Cortex of kidney (tissue), 1 donor: ENCODE measurements at places on chromosomes 6 and 20.

DNA sequence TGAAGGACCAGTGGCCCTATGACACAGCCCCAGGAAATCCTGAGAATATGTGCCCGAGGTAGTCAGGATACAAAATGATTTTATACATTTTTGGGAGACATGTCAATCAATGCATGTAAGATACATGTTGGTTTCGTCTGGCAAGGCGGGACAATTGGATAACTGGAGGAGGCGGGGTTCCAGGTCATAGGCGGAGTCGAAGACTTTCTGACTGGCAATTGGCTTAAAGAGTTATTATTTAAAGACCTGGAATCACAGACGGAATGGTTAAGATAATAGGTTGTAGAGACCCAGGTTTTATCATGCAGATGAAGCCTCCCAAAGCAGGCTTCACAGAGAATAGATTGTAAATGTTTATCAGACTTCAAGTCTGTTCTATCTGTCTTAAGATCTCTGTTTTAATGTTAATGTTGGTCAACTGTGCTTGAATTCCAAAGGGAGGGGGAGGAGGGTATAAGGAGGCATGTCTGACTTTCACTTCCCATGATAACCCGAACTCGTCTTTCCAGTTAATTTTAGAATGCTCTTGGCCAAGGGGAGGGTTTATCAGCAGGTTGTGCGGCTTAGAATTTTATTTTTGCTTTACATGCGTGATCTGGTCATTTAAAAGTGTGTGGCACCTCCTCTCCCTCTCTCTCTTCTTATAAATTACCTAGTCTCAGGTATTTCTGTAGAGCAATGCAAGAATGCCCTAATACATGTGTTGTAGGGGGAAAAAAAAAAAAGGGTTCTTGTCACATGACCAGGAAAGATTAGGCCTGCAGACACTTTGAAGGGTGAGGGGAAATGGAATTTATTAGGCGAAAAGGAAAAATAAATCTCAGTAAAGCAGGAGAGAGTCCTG is 230.7 kb downstream of the NFATC2 start:
- DNase-seq, result no peak

- DNase-seq, result no peak
Measured at GRCh38 chr6:25196464-25196863, 82.7 kb upstream of the CARMIL1 start.

DNA sequence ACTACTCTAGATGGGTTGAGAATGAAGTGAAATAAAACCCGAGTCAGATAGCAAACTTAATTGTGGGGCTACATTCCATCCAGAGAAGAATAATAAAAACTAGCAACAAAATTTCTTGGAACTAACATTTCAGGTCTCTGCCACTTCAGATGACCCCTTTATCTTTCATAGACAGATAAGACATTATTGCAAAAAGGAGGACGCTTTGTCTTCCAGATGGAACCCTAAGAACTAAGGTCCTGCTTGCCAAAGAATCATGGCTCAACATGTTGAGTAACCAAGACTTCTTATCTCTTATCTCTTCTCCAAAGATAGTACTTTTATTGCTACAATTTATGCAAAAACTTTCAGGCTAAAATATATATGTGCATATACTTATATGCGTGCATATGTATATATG is 221.1 kb upstream of the PREP start:
- DNase-seq, result no peak

DNA sequence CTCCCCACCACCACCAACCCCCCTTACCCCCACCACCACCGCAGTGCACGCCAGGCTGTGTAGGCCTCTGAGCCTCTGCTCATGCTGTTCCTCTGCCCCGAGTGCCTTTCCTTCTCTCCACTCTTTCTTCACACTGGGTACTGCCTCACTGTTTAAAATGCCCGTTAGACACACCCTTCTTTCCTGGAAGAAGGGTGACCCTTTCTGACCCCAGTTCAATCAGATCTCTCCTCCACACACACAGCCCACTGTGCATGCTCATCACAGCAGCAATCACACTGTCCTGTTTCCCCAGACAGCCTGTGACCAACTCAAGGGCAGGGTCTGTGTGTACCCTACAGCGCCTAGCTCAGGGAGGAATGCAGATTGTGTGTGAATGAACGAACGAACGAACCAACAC is 10.0 kb downstream of the TMEM74B start:
- DNase-seq, result no peak

DNA sequence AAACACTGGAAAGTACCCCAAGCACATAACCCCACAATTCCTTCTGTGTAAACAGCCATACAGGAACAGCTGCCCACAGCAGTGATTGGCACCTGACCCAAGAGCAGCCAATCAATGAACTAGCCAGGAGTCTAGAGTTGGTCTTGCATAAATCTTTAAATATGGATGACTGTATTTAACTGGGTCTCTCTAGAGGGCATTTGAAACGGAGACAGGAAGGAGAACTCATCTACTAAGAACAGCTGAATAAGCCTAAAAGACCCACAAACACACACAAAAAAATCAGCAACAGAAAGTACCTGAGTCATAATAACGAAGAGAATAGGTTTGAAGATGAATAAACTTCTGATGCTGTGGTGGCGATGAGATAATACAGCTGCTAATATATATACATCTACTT is 49.0 kb upstream of the ASF1A start:
- no peak for DNase-seq

- no peak for DNase-seq
Measured at GRCh38 chr6:67888546-67888885, 746.6 kb upstream of the ADGRB3 start.

- DNase-seq, result no peak
Measured at GRCh38 chr6:159826968-159827647, 27.0 kb downstream of the PNLDC1 start.

- no peak for DNase-seq
Measured at GRCh38 chr6:62013719-62014118, 272.3 kb downstream of the KHDRBS2 start.

DNA sequence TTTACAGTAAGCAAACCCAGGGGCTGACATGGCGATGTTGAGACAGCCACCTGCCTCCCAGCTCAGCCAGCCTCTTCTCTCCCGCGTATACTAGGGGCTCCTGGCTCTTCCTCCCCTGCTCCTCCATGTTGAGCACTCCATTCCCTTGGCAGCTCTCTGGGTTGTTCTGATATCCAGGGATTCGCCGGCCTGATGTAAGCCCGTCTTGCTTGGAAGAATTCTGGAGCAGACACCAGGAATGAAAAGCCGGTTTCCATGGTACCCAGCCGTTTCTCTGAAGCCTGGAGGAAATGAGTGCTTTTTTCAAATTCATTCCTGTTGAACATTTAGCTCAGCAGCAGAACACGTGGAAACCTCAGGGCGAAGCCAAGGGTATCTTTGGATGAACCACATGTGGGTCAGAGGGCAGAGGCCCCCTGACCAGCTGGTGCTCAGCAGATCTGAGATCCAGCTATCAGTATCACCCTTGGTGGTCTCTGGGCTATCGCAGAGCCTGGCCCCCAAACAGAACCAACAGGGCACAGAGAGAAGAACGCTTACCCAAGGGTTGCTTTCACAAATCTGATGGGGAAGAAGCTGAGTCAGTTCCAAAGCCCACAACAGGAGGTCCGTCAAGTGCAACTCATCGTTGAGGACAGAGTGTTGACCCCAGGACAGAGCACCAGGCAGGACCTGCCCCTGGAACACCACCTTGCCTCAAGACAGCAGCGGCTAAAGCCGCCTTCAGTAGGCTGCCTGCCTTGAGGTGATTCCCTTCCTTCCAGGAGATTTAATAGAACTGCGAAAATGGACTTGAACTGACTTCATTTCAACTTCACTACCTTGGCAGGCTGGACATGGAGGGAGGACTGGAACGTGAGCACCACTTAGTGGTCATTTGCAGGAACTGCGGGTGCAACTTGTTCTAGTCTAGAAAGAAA is 96.1 kb upstream of the RIN2 start:
- DNase-seq, result no peak

DNA sequence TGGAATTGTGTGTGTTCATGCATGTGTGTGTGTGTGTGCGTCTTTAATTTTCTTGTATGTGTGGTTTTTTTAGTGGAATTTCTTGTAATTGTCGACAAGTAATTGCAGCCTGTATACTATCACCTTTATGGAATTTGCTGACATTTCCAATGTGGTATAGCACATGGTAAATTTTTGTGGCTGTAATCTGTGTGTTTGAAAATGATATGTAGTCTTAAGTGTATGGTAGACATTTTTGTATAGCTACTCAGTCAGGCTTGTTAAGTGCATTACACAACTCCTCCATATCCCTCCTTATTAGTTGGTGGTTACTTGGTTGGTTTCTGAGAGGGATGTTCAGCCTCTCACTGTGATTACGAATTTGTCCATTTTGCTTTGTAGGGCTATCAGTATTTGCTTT is 384.5 kb upstream of the HSF2 start:
- DNase-seq, result no peak

DNA sequence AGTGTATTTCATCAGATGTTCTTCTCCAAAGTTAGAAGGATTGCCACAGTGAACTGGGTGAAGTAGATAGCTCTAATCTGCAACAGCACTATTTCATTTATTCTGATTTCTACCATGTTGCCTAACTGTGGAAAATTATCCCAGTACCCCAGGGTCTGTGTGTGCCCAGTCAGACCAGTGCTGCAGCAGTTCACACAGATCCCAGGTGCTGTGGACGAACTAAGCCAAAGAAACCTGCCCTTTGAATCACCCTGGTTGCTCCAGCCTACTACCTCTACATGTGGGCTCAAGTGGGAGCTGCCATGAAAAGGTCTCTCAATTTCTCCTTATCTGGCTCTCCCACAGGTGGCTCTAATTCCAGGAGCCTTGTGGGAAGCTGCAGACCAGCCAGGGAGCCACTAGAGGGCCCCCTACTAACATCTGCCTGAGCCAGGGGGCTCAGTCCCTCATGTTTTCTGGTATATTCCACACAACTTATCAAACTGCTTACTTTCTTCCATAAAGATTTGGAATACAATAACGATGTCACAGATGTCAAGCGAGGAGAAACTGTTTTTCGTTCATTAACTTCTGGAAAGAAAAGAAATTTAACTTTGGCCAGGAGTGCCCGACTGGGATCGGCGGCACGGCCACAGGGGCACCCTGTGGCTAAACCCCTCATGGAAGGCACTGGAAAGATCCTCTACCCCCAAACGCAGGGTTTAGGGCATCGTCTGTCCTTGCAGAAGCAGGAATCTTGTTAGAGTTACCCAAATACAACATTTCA is 31.6 kb upstream of the LY86 start:
- DNase-seq, result no peak

DNA sequence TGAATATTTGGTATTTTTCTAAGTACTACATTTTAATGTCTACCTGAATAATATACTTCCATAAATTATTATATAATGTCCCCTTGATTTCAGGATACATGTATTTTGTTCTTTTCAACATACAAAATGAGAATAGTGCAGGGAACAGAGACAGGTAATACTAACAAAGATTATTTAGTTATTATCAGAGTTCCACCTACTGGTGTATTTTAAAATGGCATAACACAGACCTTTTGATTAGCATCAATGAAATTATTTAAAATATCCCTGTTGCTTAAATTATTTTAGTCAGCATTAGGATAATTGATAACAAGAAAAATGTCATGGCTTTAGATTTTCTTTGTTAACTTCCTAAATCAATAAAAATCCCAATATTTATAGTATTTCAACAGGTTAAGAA is 184.0 kb downstream of the PRDM13 start:
- no peak for DNase-seq

- DNase-seq, result no peak
Measured at GRCh38 chr6:5208471-5208971, 52.2 kb downstream of the LYRM4 start.

DNA sequence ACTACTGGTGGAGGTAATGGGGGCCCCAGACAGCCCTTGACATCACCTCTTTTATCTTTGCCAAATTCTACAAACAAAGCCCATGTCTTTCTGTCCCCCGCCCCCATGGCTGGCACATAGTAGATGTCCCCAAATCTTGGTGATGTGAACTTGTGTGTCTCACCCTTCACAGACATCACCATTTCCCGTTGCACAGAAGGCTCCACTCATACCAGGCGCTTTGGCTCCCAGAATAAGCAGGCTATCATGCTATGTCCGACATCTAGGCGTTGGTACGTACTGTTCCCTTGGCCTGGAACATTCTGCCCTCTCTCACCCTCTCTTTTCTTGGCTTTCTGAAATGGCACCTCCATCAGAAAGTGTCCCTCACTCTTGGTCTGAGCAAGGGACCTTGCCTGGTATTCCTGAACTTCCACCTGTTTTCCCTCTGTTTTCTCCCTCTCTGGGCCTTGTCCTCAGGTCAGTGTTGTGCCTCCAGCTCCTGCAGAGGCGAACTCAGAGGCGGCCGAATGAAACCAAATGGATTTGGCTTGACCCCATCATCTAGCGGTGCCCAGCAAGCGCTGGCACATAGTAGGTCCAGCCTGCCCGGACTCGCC is 968 bp upstream of the CCN5 start:
- no peak for DNase-seq

DNA sequence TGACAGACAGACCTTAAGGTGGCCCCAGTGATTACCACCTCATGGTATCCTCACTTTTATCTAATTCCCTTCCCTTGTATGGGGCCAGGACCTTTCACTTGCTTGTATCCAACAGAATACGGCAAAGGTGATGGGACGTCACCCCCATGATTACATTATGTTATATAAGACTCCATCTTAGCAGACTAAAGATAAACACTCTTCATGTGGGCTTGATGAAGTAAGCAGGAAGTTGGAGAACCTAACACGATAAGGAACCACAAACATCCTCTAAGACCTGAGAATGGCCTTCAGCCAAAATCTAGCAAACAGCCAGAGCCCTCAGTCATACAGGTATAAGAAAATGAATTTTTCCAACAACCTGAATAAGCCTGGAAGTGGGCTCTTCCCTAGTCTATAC is 8.0 kb downstream of the SLC17A3 start:
- no peak for DNase-seq

GRCh38 chr6:27601668-27602254 is 128.9 kb upstream of the ZNF184 start:
- DNase-seq, result no peak
